ENCODE measurements at places on chromosomes 2 and 18. TPM values are rescaled to one million over a fixed set of nuclear protein-coding genes. Genes with fewer than 3 reads are reported as not detected.

DHRS9 gene
- not detected for total RNA-seq

RGPD3 gene
- total RNA-seq = 0.19 TPM

TXNDC2 gene
- total RNA-seq = not detected

NAGK gene
- total RNA-seq = 87.7 TPM

TUBA3D gene
- not detected for total RNA-seq

TEX51 gene
- total RNA-seq = not detected

GTF2A1L gene
- not detected for total RNA-seq

COX7A2L gene
- total RNA-seq = 102 TPM

KCNE4 gene
- total RNA-seq = not detected

DCC gene
- not detected for total RNA-seq

AGXT gene
- not detected for total RNA-seq

D2HGDH gene
- total RNA-seq = 30.0 TPM

SPATA3 gene
- total RNA-seq = not detected

IL37 gene
- total RNA-seq = 0.50 TPM

ASB3 gene
- 25.1 TPM for total RNA-seq

NBEAL1 gene
- total RNA-seq = 9.6 TPM

MSTN gene
- total RNA-seq = not detected

CDH19 gene
- not detected for total RNA-seq

SERPINB12 gene
- not detected for total RNA-seq

OSBPL6 gene
- 0.10 TPM for total RNA-seq

CROCC2 gene
- not detected for total RNA-seq
